ENCODE measurements at places on chromosomes 11 and 22.

- DNase-seq, result no peak
Measured at GRCh38 chr11:118171269-118172062, 5.0 kb downstream of the SCN2B start.

GRCh38 chr11:68206211-68206610, 6.9 kb downstream of the KMT5B start:
- DNase-seq, result no peak

DNA sequence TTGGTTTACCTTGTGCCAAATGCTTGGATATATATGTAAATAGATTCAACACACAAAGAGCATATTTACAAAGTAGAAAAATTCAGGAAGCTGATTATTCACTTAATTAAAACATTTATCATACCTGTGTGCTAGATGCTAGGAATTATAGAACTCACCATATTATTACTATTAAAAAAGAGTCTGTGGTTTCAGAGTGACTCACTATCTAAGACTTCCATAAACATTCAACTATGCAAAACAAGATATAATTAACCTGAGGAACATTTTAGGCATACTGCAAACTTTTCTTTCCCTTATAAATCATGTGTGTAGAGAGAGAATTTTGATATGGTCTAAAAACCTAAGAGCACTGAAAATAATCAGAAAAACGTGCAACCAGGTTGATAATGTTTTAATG, 27.3 kb downstream of the CTSC start:
- DNase-seq, result no peak

- no peak for DNase-seq
Measured at GRCh38 chr11:67286621-67287333, 2.3 kb upstream of the ANKRD13D start.

- no peak for DNase-seq
Measured at GRCh38 chr22:47139013-47139789, 376.8 kb downstream of the TBC1D22A start.

- DNase-seq, result no peak
Measured at GRCh38 chr22:43432883-43433415, 21.1 kb downstream of the MPPED1 start.

DNA sequence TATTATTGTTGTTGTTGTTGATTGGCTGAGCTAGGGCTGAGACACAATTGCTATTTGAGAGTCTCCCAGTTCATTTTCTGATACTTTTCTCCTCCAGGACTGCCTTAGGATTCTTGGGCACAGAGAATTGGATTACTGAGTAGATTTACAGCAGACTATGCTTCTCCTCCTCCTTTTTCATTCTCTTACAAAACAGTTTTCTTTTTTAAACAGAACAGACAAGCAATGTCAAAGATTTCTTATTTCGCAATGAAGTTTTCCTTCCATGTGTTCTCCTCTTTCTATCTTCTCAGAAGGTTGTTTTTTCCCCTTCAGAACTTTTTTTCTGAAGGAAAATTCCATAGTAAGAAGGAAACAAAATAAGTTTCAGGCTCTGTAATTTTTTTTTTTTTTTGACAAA, 19.8 kb upstream of the TIMP3 start:
- DNase-seq, result no peak

- DNase-seq, result no peak
Measured at GRCh38 chr11:84250834-84251613, 964.9 kb upstream of the CCDC90B start.

GRCh38 chr11:65576867-65577755, 1.3 kb downstream of the EHBP1L1 start:
- no peak for DNase-seq

- no peak for DNase-seq
Measured at GRCh38 chr11:71450939-71451338, 2.1 kb upstream of the NADSYN1 start.

- no peak for DNase-seq
Measured at GRCh38 chr11:115918576-115918975, 414.4 kb upstream of the CADM1 start.

DNA sequence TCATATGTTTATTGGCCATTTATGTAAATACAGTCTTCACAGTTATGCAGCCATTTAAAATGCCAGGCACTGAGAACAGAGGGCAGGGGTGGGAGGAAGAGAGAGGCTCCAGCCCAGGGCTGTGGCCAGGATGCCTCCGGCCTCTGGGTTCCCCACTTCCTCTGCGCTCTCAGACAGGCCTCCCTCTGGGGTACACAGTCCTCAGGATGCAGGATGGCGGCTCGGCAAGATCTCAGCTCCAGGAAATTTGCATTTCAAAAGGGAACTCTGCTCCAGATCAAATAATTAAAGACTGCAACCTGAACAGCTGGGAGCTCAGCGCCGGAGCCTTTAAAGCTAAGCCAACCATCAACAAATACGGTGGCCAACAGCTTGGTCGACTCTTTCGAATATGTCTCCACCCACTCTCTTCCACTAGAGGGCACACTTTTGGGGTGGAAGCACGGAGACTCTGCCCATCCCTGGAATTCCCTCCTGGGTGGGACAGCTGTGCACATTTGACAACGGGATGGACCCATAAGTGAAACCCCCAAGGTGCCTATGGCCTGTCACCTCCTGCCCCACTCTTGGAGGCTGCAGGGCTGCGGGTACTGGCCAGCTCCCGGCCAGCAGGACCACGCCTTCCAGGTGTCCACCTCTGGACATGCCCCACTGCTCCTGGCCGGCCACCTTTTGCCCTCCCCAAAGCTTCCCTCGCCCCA, 1044.7 kb downstream of the BRD1 start:
- DNase-seq, result no peak

DNA sequence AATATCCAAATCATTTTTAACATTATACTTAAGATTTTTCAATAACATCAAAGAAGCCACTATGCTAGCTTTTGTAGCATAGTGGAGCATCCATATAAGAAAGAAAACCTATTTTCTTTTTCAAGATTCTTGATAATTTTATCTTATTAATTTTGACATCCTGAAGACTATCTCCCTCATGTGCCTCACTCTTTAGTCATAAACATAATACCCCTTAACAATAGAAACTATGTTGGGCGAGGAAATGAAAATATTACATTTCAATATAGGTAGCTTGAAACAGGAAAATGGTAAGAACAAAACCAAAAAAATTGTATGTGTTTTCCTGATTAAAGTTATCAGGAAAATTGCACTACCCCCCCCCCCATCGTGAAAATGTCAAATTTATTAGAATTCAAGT, 40.1 kb downstream of the ELMOD1 start:
- no peak for DNase-seq

DNA sequence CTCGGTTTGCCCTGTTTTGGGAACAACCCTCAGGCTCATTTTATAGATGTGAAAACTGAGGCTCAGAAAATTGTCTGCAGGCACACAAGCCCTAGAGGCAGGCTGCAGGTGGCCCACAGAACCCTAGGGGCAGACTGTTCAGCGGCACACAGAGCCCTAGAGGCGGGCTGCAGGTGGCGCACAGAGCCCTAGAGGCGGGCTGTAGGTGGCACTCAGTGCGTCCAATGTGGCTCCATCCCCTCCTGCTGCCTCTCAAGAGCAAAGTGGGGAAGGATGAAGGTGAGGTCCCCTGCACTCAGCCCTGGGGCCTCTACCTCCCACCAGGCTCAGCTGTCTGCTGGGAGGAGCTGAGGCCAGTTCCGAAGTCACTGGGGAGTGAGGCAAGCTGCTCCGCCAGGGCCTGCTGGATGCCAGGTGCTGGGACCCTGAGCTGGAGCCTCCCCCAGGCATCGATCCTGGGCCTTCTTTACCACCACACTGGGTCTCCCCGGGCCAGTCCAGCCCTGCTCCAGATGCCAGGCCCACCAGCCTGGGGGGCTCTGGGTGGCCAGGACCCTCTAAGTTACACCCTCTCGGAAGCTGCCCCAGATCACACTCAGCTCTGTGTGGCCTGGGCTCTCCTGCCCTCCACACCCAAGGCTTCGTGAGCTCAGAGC, 2.3 kb downstream of the ACY3 start:
- DNase-seq, result no peak

DNA sequence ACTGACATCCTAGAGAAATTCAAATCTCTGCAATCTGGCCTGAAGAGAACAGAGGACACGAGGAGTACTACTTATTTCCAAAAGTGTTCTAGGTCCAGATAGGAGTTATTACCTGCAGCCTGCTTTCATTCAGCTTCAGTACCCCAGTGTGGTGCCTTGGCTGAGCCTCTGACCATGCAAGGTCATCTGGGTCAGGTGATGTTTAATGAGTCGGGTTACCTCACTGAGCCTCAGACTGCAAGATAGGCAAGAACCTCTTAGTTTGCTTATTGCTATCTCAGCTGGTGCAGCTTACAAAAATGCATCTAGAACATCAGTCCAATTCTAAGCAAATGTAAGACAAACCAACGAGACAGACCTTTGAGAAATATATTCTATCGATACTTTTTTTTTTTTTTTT, 9.5 kb upstream of the NF2 start:
- DNase-seq, result no peak

DNA sequence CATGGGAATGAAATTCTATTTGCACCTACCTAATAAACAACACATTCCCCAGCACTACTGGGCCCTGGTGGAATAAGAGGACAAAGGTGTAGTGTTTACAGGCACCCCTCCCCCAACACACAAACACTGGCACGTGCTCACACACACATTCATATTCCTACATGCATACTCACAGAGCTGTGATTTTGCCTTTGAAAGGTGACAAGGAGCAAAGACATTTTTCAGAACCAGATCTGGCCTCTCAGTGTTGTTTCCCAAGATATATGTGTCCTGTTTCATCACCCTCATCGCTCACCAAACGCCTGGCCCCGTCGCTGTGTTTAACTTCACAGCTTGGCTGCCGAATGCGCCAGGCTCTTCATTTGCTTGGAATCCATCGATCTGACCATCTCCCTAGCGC, 292.6 kb downstream of the NTM start:
- DNase-seq, result no peak

DNA sequence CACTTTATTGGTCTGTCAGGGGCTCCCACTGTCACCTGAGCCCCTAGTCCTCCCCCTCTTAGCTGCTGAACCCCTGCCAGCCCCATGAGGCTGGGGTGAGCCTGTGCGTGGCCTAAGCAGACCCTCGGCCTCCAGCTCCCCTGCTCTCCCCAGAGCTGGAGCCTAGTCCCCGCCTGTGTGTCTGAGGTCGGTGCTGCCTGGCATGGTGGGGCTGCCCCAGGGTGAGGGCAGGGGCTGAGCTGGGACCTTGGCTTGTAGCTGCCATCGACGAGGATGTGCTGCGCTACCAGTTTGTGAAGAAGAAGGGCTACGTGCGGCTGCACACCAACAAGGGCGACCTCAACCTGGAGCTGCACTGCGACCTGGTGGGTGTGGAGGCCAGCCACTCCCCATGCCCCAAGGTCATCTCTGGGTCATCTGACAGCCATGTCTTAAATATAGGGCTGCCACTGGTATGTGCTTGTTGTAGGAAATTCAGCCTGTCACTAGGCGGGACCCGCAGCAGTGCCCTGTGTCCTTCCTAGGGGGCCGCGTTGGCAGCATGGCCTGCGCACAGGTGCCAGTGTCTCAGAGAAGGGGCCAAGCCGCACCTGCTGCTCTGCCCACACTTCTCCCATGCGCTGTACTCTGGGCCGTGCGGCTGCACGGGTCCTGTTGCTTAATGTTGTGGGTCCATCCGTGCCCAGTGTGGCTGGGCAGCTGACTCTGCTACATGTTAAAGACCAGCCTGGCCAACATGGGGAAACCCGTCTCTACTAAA, 21.0 kb downstream of the PPIL2 start:
- no peak for DNase-seq

- DNase-seq, result no peak
Measured at GRCh38 chr11:76167590-76167989, 38.7 kb downstream of the WNT11 start.

DNA sequence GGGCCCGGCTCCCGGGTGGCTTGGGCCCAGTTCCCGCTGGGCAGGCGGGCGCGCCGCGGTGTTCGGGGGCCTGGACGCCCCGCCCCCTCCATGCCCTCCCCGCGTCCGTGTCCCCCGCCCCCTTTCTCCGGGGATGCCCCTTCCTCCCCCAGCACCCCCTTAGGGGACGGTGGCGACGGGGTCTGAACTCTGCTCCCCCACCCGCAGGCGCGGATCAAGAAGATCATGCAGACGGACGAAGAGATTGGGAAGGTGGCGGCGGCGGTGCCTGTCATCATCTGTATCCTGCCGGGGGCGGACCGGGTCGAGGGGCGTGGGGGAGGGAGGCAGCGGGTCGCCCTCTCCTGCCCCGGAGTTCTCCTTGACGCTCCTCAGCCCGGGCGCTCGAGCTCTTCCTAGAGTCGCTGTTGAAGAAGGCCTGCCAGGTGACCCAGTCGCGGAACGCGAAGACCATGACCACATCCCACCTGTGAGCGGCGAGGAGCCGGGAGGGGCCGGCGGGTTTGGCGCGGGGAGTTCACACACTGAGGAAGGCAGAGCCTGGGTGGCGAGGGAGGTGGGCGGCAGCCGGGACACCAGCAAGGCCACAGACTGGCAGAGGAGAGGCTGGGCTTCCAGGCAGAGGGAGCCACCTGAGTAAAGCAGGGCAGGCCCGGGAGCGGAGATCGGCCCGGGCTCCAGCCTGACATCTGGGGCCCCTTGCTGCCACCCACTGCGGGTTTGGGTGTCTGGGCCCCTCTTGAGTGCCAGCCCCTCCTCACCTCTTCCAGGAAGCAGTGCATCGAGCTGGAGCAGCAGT, 546 bp downstream of the DRAP1 start:
- DNase-seq, result no peak

- DNase-seq, result peak; percentile 42
Measured at GRCh38 chr22:19909350-19910179, 32.0 kb upstream of the COMT start.

GRCh38 chr11:32892355-32893092, at the start of gene QSER1:
QSER1 (plus strand) TSS chr11:32892811; CDS start chr11:32893126, 315 bp downstream.
- no peak for DNase-seq

- DNase-seq, result no peak
Measured at GRCh38 chr11:121426476-121427399, 25.4 kb upstream of the SORL1 start.

GRCh38 chr11:115929618-115930129, 425.5 kb upstream of the CADM1 start:
- DNase-seq, result no peak

DNA sequence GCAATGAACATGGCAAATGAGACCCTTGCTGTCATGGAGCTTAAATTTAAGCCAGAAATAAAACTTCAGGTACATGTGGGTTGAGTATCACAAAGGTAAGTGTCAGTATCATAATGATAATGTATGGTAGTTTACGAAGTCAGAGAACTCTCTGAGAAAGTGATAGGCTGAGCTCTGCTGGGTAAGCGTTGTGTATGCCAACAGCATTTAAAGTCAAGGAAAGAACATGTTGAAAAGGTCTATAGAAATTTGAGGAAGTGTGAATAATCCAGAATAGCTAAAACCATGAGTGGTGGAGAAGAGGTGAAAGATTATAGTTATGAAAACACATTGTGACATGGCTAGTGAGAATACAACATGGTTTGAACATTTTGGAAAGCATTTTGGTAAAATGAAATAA, 17.4 kb upstream of the CTSC start:
- DNase-seq, result no peak
